ENCODE measurements at places on chromosomes 2 and 18. TPM values are rescaled to one million over a fixed set of nuclear protein-coding genes. Genes with fewer than 3 reads are reported as not detected.

Gene NLRC4
- total RNA-seq: not detected

Gene SH3RF3
- 0.17 TPM for total RNA-seq

Gene POTEJ
- total RNA-seq: not detected

Gene LRPPRC
- total RNA-seq: 77.6 TPM

Gene MBOAT2
- total RNA-seq: 8.8 TPM

Gene RGPD3
- total RNA-seq: 0.06 TPM

Gene UGT1A5
- not detected for total RNA-seq

Gene DCDC2C
- total RNA-seq: not detected

Gene LHCGR
- total RNA-seq: not detected

Gene MYL1
- total RNA-seq: not detected

Gene L3MBTL4
- total RNA-seq: 0.27 TPM

Gene NMUR1
- 0.47 TPM for total RNA-seq

Gene SYT4
- total RNA-seq: not detected

Gene MYO5B
- not detected for total RNA-seq

Gene KCNJ3
- not detected for total RNA-seq

Gene LRATD1
- total RNA-seq: not detected

Gene DSEL
- total RNA-seq: 0.10 TPM

Gene C1GALT1C1L
- not detected for total RNA-seq

Gene ST8SIA3
- not detected for total RNA-seq

Gene CD226
- 126 TPM for total RNA-seq

Gene MAIP1
- 20.7 TPM for total RNA-seq

Gene C2orf72
- total RNA-seq: 0.15 TPM

Gene CAB39
- 154 TPM for total RNA-seq

Gene PLEK
- 0.40 TPM for total RNA-seq

Gene SKOR2
- not detected for total RNA-seq

Gene STON1
- total RNA-seq: 2.1 TPM

Gene PLCD4
- 0.30 TPM for total RNA-seq

Gene SKA1
- 51.4 TPM for total RNA-seq

Gene INO80B
- 32.1 TPM for total RNA-seq

Gene BCL2L11
- total RNA-seq: 11.1 TPM

Gene CCDC148
- total RNA-seq: not detected

Gene SULT1C4
- total RNA-seq: not detected

Gene CPS1
- 0.48 TPM for total RNA-seq

Gene TMBIM1
- 101 TPM for total RNA-seq

Gene SMAD2
- total RNA-seq: 158 TPM

Gene COL3A1
- not detected for total RNA-seq

Gene DYSF
- total RNA-seq: 0.12 TPM

Gene TGFA
- total RNA-seq: 0.07 TPM

Gene LYG2
- not detected for total RNA-seq

Gene BCL2
- total RNA-seq: 119 TPM

Gene MOCOS
- total RNA-seq: 0.05 TPM

Gene UGT1A8
- total RNA-seq: not detected

Gene RFTN2
- not detected for total RNA-seq

Gene DNAJC5G
- total RNA-seq: not detected

Gene ABCB11
- 0.20 TPM for total RNA-seq

Gene SPC25
- 51.6 TPM for total RNA-seq

Gene TOGARAM2
- 3.7 TPM for total RNA-seq

Gene PROM2
- total RNA-seq: 0.08 TPM

Gene RNU2-63P
- 1.9 TPM for total RNA-seq

Gene COL6A3
- 0.92 TPM for total RNA-seq

Gene CNTNAP5
- not detected for total RNA-seq

All from activated CD4-positive, alpha-beta T cell treated with anti-CD3 and anti-CD28 coated beads, Interleukin-2, amount 10 ng/mL, durations not matched to agents 7 days and 5 days (primary cell).